ENCODE measurements at places on chromosomes 2 and 18. TPM values are rescaled to one million over a fixed set of nuclear protein-coding genes. Genes with fewer than 3 reads are reported as not detected.
A peak's percentile ranks its signal among the peaks of the same experiment; 100 is the strongest.

- no peak for DNase-seq
These were observed 166.9 kb downstream of the GLI2 start for GRCh38 chr2:120902592-120902991.

The EGR4 gene
- not detected for total RNA-seq

The HEATR5B gene
- 27.7 TPM for total RNA-seq

- DNase-seq, result no peak
These were observed 18.4 kb downstream of the STK25 start for GRCh38 chr2:241489733-241490680.

DNA sequence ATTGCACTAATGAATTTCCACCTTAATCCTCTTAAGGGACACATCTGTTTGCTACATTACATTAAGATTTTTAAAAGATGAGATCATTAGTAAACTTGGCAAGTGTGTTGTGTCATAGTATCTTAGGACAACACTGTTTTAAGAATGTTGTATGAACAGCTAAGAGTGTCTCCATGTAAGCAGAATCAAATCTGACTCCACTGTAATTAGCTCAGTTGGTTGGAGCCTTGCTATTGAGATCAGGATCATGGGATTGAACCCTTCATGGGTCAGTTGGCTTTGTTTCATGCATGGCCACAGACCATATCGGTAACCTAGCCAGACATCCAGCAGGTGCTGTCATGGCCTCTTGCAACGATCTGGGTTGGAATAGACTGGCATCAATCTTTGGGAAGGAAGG, 5.2 kb downstream of the FHOD3 start:
- no peak for DNase-seq

DNA sequence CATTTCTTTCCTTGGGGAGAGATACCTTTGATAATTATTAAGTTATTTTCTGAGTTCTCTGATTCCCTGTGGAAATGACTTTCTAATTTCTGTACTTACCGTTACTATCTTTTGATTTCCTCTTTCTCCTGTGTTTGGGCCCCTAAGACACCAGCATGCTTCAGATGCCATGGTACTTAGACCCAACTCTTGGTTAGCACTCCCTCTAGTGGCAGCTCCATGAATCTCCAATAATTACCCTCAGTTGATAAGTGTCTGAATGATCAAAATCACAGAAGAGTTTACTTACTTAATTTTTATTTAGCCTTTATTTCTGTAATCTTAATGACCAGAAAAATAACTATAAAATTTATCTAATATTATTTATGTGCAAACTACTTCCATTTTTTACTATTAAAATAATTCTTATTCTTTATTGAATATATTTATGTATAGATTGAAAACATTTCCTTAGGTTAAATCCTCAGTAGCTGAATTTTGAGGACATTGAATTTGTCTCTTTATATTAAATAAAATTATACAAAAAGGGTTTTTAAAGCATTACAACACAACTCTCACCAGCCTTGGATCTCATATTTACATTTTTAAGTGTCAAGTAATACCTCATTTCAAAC, 300.4 kb downstream of the KCNS3 start:
- DNase-seq, result no peak

- DNase-seq, result no peak
These were observed 193.7 kb downstream of the INO80D start for GRCh38 chr2:205892251-205892655.

DNA sequence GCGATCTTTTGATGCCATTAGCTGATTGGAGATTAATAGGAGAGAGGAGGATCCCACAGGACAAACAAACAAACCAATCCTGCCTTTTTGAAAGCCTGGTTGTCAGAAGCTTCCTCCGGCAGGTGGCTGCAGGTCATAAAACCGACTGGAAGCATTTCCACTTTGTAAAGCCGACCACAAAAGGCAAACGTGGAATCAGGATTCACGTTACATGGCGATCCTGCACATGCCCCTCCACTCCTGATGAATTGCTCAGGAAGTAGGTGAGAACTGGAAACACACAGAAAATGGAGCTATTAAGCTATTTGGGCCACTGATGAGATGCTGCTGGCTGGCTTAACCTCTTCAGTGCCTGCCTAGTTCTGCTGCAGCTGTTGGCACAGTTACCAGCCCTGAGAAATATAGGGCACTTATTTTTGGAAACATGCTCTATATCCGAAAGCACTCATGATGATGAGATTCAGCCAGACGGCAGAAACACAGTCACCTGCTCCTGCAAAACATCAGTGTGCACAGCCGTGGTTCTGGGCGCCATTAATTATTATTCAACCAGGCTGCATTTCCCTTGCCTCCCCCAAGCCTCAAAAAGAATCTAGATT, 110.3 kb upstream of the ST6GAL2 start:
- no peak for DNase-seq

The CCDC150 gene
- total RNA-seq, result 0.97 TPM

The CYS1 gene
- 3.6 TPM for total RNA-seq

GRCh38 chr18:79935925-79936324, 15.5 kb downstream of the SLC66A2 start:
- no peak for DNase-seq

The C2orf80 gene
- not detected for total RNA-seq

GRCh38 chr2:1816414-1816911, 72.1 kb upstream of the PXDN start:
- peak; percentile 62 for DNase-seq

DNA sequence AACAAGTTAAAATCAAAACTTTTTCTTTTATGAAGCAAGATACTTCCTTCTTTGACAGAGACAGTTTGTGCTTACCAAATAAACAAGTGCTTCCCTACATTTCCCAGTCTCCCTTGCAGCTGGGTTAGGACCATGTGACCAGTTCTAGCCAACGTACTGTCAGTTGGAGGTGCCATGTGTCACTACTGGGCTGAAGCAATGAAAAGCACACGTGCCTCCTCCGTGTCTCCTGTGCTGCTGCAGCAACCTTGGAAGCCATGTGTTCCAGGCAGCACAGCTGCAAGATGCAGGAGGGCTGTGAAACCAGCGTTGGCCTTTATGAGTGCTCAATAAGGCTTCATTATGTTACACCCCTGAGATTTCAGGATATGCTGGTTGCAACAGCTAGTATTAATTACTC, 93.2 kb downstream of the DHRS9 start:
- no peak for DNase-seq

GRCh38 chr18:12604445-12605007, 53.4 kb downstream of the SPIRE1 start:
- DNase-seq, result no peak

The VWC2L gene
- total RNA-seq, result not detected

The TUBA3E gene
- 69.5 TPM for total RNA-seq

- DNase-seq, result no peak
These were observed 23.3 kb downstream of the PLEK start for GRCh38 chr2:68388358-68388757.

- DNase-seq, result no peak
These were observed 61.2 kb downstream of the BOD1L2 start for GRCh38 chr18:57208047-57208446.

- DNase-seq, result no peak
These were observed 567.7 kb downstream of the DCC start for GRCh38 chr18:52907543-52908308.

GRCh38 chr2:43412114-43412753, 183.6 kb downstream of the THADA start:
- DNase-seq, result no peak

The DNAJB2 gene
- total RNA-seq, result 83.3 TPM

The SLC19A3 gene
- total RNA-seq, result 2.1 TPM

DNA sequence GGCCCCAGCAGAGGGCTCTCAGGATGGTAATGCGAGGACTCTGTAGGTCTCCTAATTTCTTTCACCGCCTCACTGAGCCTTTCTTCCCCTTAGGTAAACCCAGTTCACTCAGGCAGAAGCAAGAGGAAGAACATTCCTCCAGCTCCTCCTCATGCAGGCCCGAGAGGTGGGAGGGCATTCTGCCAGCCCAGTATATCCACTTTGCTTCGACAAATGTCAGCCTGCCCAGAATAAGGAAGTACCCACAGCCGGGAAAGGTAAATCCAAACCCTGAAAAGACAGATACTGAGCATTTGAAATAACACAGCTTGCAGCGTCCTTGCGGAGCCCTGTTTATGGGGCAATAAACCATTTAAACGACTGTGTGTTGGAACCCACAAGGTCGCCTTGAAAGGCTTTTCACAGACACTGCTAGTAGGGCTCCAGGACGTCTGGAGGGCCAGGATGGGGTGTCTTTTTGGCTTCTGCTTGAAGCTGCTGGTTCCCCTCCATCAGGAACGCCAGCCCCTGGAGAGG, 63.0 kb upstream of the STPG4 start:
- no peak for DNase-seq

The ALPG gene
- total RNA-seq, result not detected

The ZBTB7C gene
- 2.6 TPM for total RNA-seq

GRCh38 chr2:219020604-219021365, 20.5 kb downstream of the CFAP65 start:
- peak; percentile 27 for DNase-seq

Data from Right ventricle myocardium superior (tissue), 1 donor.